T-helper 2 cell treated with Interferon-gamma antibody and Interleukin-4, amounts not matched to agents 5 μg/mL and 100 μg/mL, for 36 hours (primary cell): ENCODE measurements at places on chromosomes 3 and 15.

DNA sequence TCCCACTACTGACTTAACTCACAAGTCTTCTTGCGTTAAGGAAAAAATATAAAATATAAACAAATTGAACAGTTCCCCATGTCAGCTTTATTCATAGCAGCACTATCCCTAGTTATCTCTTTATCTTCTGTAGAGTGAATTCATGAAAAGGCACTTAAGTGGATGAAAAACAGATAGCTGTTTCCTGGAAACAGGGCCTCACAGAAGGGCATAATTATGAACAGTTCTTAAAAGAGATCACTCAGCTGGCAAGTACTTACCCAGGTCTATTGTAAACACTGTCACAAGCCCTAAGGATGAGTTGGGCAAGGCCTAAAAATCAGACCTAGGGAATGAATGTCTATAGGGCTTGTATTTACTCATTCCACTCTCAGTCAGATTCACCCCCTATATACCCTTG lies 10.7 kb downstream of the MB21D2 start:
- peak; percentile 31 for DNase-seq

DNA sequence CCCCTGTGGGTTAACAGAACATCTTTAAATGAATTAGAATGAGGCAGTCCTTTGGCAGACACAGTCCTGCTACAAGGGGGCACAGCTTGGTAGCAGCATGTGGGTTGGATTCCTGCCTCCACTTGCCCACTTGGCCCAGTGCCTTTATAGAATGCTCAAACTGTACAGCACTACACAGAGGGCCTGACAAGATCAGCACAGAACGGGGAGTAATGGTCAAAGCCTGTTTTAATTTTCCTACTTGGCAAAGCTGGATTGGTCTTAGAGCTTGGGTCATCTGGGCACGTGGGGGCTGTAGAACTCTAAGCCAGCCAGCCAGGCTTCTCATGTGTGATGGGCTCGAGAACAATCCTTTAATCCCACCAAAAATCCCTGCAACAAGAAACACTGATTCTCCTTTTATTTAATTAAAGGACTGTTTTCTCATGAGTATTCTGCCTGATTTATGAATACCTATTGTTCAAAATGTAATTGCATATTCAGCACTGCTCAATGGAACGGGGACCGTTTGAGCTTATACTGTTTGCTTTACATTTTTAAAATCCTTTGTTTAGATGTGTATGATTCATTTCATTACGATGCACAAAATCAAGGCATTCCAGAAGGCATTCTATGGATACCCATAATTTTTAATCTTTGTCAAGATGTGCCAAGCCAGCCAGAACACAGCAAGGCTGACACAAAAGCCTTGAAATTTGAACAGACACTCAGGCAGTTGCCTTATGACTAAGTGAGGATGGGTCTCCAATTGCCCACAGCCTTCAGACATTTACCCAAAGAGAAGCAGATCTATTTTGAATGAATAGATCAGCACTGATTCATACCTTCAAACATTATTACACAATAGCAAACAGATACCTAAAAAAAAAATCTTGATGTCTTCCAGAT lies 249.3 kb upstream of the TGFBR2 start:
- DNase-seq: no peak

DNA sequence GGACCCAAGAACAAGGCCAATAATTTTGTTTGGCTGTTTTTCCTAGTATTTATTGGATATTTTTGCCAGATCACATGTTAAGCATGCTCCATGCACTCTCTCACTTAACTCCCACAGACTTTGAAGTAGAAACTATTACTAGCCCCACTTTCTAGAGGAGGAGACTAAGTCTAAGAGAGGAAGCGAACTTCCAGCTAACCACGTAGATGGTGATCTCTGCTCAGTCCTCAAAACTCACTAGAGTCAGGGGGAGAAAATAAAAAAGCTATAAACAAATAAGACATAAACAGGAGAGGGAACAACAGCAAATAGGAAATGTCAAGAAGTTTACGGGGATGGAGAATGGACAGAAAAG lies 481.0 kb upstream of the PROK2 start:
- DNase-seq: no peak

GRCh38 chr3:47323431-47324277 lies 40.9 kb downstream of the KLHL18 start:
- DNase-seq: no peak

GRCh38 chr3:57942872-57943283 lies 65.3 kb upstream of the FLNB start:
- no peak for DNase-seq

- DNase-seq: peak; percentile 29
Measured at GRCh38 chr3:186107215-186108105, 1.4 kb downstream of the ETV5 start.

- no peak for DNase-seq
Measured at GRCh38 chr3:164498917-164499316, 579.4 kb downstream of the SI start.

GRCh38 chr15:70109978-70110377 lies 12.3 kb upstream of the TLE3 start:
- DNase-seq: no peak

- no peak for DNase-seq
Measured at GRCh38 chr3:52714335-52715302, 8.7 kb downstream of the SPCS1 start.

DNA sequence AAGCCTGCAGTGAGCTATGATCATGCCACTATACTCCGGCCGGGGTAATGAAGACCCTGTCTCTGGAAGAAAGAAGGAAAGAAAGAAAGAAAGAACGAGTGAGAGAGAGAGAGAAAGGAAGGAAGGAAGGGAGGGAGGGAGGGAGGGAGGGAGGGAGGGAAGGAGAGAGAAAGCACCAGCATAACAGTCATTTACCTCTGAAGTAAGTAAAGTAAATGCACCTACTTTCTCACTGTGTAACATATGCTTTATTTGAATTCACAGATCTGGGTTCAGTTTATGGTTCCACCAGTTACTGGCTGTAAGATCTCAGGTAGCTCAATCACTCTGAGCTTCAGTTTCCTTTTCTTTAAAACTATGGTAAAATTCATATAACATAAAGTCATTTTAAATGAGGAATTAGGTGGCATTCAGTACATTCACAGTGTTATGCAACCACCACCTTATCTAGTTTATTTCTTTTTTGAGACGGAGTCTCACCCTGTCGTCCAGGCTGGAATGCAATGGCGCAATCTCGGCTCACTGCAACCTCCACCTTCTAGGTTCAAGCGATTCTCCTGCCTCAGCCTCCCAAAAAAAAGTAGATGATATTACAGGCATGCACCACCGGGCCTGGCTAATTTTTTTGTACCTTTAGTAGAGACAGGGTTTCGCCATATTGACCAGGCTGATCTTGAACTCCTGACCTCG lies 16.1 kb upstream of the RAD54L2 start:
- DNase-seq: no peak

DNA sequence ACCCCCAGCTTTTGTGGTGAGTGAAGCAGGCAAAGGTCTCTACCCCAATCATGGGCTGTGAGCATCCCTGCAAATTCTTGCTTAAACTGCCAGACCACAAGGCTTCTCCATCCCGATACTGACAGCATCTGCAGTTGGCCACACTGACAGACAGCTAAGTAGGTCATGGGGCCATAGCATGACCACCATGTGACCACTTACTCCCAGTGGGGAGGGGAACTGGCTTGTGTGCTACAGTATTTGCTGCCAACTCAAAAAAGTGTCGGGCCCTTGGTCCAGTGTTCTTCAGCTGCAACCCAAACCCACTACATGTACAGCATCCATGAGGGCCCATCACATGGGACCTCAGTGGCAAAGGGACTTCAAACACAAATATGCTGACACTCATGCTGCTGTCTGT lies 103.4 kb downstream of the SEC22A start:
- no peak for DNase-seq

- DNase-seq: no peak
Measured at GRCh38 chr15:35678774-35679173, 132.8 kb upstream of the DPH6 start.

DNA sequence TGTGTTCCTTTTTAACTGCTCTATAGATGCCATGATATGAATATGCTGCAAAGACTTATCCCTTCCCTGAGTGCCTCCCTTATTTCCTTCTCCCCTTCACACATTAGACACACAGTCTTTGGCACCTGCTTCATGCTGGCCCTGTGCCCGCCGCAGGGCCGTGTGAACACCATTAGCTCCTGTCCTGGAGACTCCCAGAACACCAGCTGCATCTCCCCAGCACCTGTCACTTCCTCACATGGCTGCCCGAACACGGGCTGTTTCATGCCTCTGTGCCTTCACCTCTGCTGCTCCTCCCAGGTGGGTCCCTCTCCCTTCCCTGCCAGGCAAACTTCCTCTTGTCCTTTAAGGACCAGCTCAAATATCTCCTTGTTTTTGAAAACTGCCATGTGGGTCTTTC lies 40.5 kb upstream of the SEC13 start:
- no peak for DNase-seq

DNA sequence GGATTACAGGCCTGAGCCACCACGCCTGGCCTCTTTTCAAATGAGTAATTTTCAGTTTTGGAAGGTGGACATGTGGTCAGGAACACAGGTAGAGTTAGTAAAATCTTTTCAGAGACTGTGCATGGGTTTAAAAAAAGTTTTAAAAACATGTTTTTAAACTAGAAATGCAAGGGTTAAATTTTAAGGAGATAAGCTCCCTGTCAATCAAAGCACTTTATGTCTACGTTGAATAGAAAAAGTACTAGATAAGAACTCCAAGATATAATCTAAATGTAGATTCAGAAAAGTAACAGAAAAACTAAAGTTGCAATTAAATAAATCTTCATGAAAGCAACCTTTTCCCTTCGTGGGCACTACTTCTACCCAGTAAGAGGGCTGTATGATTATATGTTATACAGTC lies 131.7 kb downstream of the CLASP2 start:
- DNase-seq: no peak

- DNase-seq: no peak
Measured at GRCh38 chr3:129360705-129361460, 67.6 kb downstream of the EFCAB12 start.

GRCh38 chr15:90617171-90617570 lies 87.4 kb downstream of the CRTC3 start:
- DNase-seq: peak; percentile 49

DNA sequence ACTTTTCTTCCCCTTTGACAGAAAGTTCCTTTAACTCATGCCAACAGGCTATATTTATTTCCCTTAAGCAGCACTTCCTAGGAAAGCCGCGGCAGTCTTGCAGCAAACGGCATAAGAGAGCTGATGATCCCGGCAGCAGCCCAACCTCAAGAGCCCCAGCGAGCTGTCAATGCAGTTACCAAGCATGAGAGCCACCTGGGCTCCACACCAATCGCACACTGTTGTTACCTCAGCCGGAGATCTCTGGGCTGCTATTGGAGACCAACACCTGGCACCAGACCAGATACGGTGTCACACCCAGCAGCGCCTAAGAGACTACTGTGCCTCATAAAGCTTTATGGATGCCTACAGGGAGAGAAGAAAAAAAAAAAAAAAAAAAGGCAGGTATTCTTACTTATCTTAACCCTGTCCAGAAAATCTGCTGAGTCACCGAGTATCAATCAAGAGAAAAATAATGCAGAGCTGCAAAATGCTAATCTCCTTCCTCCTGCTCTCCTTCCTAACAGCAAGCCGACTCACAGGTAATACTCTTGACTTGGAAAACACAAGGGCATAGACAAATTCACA lies 11.7 kb downstream of the ABCC5 start:
- no peak for DNase-seq

GRCh38 chr3:144773350-144773749 lies 801.7 kb downstream of the DIPK2A start:
- DNase-seq: no peak

GRCh38 chr3:193665370-193665989 lies 72.5 kb downstream of the OPA1 start:
- DNase-seq: no peak

GRCh38 chr3:23861689-23862088 lies 55.1 kb downstream of the NKIRAS1 start:
- DNase-seq: no peak

DNA sequence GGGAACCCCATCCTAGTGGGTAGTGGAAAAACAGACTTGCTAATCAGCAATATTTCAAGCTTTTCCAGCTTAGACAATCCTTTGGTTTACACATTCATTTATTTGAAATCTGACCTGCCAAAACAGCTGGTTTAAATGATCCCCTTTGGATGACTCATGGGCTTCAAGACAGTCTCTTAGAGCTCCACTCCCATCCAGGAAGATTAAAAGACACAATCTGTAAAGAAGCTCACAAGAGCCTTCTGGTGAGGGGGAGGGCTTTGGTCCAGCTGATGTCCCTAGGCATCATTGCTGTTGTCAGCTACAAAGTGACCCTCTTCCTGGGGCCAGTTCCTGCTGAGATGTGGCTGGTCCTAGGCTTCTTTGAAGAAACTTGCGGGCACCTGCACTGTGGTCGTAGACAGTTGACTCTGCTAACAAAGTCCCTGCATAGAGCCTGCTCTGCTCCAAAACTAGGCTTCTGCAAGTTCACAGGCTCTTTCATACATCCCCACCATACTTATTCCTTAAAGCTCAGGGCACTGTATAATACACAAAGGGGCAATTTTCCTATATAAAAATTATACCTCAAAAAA lies 73.7 kb downstream of the IGSF11 start:
- no peak for DNase-seq

DNA sequence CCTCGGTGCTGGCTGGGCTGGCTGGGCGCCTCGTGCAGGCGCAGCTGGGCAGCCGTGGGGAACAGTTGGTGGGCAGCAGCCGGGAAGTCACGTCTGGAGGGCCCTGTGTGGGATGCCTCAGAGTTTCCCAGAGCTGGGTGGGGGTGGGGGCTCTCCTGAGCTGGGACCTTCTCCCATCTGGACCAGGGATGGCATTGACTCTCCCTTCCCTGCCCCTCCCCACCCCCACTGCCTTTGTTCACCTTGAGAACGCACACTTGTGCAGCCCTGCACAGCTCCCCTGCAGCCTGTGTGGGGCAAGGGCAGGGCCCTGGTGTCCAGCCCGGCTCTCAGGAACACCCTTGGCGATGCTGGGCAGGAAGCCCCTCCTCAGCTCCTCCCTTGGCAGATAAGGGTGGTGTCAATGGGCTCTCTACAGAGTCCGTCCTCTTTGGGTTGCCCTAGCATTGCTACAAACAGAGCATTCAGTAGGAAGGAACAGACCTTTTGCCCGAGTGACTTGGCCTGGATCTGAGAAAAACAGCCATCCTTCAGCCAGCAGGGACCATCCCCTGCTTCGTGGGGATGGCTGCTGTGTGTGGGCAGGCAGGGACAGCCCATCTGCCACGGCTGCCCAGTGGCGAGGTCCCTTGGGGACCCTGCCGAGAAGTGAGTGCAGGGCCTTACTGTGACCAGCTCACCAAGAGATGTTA lies 25.5 kb upstream of the KLF13 start:
- DNase-seq: no peak

GRCh38 chr3:138118612-138119422 lies 3.4 kb upstream of the DZIP1L start:
- peak; percentile 32 for DNase-seq

DNA sequence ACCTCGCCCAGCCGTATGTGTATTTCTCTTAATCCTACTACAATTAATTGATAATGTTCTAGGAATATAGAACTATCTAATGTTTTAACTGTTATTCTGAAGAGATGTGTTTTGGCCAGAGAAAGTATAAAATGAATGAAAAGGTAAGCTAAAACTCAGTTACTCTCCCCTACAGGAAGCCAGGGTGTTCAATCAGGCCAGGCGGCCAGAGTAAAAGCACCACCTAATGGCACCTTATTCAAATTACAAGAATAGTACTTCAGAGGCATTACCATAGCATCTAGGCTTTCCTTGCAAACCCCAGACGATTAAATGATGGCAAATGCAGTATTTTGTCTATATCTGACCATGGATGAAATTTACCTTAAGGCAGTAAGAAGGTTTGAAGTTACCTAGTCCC lies 10.4 kb downstream of the SLC12A8 start:
- no peak for DNase-seq

- peak; percentile 23 for DNase-seq
Measured at GRCh38 chr15:86610038-86610437, 530.4 kb downstream of the AGBL1 start.

GRCh38 chr3:126672741-126673140 lies 17.8 kb upstream of the TXNRD3 start:
- DNase-seq: no peak
